K562 (cell line): ENCODE measurements at places on chromosomes 6 and 20.

GRCh38 chr6:160978141-160978901 lies 13.2 kb upstream of the MAP3K4 start:
- DNase-seq = no peak

GRCh38 chr6:16305246-16305725 lies 66.9 kb downstream of the GMPR start:
- DNase-seq = no peak

- DNase-seq = peak; percentile 68
Observed at GRCh38 chr6:658244-658643, 1.3 kb upstream of the HUS1B start.

- DNase-seq = peak; percentile 65
Observed at GRCh38 chr20:1185316-1185741, 548 bp upstream of the TMEM74B start.

GRCh38 chr6:149260214-149260874 lies 57.2 kb upstream of the TAB2 start:
- DNase-seq = no peak

GRCh38 chr6:129872586-129872985 lies 11.5 kb upstream of the TMEM244 start:
- DNase-seq = no peak

GRCh38 chr20:31962761-31963160 lies 5.2 kb upstream of the XKR7 start:
- no peak for DNase-seq

- no peak for DNase-seq
Observed at GRCh38 chr20:35941620-35942019, 12.7 kb downstream of the SCAND1 start.

DNA sequence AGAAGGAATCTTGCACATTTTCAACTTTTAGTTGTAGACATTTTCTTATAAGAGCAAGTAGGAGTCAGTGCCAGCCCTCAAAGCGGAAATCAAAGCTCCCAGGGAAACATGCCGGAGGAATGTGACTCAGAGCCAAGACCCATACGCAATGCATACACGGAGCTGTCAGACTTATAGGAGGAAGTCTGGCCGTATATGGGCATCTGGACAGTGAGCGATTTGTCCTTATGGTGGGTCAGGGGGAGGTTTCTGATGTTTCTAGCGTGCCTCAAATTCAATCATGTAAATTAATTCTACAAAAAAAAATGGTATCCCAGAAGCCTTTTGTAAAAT lies 3.6 kb upstream of the CCN2 start:
- peak; percentile 2 for DNase-seq

DNA sequence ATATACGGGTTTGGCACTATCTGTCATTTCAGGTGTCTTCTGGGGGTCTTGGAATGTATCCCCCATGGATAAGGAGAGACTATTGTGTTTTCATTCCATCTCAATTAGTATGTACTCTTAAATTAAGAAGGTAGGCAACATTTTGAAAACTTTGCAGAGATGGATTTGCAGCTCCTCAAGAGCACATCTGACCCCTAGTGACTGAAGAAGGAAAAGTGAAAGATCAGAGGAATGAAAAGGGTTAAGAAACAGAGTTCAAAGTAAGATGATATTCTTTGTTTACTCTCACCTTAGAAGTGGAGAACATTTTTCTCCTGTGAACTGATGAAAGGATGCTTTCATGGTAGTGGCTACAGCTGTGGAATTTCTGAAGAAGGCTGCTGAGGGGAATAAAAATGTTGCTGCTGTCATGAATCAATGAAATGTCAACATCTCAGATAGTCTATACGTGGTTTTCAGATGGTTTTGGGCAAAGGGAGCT lies 41.5 kb downstream of the SH3BGRL2 start:
- no peak for DNase-seq

DNA sequence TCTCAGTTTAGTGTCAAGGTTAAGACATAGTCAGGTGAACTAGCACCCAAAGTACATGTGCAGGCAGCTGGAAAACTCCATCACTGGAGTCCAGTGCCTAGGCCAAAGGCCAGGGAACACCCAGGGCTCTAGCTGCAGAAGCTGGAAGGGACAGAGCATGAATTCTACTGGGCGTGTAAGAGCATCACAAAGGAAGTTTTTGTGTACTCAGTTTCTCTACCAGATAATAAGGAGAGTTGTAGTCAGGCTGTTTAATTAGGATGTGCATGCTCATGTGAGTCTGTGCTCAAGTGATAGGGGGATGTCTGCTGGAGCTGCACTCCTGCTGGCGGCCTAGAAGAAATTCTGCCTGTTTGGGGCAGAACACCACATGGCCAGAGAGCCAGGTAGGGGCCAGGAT lies 8.1 kb downstream of the L3MBTL1 start:
- DNase-seq = peak; percentile 64

DNA sequence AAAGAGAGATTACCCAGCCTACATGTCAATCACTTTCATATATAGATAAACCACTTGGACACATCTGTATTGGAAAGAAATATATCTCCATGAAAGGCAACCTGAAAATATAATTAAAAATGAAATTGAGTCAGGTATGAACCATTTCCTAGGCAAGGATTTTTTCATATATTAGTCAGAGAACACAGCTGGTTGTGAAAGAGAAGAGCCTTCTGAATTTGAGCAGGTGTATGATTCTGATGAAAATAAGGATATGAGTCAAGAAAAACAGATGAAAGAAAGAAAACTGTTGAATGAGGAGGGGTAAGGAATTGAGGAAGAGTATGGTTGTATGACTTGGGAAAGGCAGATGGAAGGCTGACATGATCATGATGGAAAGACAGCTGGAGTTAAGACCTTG lies 441.1 kb downstream of the HAO1 start:
- DNase-seq = no peak

- peak; percentile 27 for DNase-seq
Observed at GRCh38 chr6:50062051-50062450, 12.3 kb upstream of the DEFB112 start.

- DNase-seq = no peak
Observed at GRCh38 chr20:25006431-25007167, 14.0 kb upstream of the APMAP start.

- DNase-seq = peak; percentile 65
Observed at GRCh38 chr6:159842035-159842434, 42.0 kb downstream of the PNLDC1 start.

DNA sequence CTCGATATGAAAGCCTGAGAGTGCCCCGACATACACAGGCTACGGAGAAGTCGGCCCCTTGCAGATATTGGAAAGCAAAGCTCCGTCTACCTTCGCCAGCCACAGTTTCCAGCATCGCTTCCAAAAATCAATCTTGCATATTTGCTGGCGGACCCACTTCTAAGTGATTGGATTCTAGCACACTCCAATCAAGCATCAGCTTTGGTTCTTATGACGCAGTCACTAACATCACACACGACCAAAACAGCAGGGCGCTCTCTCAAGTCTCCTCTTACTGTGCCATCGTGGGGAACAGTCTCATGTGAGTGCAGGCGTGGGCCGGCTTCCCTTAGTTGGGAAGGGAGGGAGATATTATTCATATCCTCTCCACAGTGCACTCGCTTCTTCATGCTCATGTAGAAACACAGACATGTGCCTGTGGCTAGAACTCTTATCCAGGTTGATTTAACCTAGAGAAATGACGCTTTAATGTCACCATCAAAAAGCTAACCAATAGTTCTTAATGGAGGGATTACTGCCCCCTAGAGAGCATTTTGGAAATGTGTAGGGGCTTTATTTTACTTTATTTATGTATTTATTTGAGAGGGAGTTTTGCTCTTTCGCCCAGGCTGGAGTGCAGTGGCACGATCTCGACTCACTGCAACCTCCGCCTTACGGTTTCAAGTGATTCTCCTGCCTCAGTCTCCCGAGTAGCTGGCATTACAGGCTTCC lies 229.8 kb downstream of the SOD2 start:
- no peak for DNase-seq

GRCh38 chr6:8705435-8706020 lies 270.2 kb upstream of the SLC35B3 start:
- DNase-seq = no peak

GRCh38 chr6:89987140-89987539 lies 92.9 kb downstream of the GJA10 start:
- DNase-seq = no peak

DNA sequence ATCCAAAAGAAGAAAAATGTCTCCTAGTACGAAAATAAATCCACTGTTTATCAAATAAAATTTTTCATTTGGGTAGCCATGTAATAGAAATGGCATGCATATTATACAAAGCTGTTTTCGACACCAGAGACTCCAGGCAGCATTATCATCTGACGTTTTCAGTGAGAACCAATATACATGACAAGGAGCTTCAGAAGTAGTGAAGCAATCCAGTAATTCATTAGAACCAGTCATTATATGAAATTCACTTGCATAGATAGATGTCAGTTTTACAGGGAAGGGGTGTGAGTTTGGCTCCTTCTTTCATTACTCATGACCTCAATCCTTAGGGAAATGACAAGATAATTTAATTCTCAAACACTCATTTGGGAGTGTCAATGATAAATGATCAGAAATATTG lies 14.7 kb downstream of the HTR1B start:
- no peak for DNase-seq

- DNase-seq = no peak
Observed at GRCh38 chr20:63542696-63543095, 4.9 kb downstream of the SRMS start.

DNA sequence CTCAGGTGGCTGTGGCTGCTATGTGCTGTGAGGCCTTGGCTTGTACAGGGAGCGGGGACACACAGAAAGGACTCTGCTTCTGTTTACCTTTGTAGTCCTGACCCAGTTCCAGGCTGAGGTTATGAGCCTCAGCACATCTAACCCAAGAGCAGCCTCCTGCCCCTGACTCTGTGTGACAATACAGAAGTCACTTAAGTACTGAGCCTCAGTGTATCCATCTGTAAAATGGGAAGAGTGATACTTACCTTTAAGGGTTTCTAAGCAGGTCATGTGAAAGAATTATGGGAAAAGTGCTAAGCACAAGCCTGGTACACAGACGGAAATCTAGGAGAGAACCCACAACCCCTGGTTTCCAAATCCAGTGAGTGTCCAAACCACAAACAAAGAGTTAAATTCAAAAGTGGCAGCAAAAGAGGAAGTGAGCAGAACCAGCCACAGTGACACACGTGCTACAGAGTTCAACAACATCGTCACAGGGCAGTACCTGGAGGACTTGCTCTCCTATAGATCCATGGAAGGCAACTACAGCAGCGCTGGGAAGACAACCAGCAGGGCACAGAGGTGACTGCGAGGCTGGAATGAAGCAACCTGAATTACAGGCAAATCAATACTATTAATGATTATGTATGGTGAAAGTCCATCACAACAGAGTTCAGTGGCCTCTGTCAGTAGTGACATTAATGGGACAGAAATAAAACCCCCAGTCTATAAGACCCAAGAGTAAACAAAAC lies 12.5 kb downstream of the TRIM26 start:
- DNase-seq = no peak

GRCh38 chr20:63343460-63344445 lies 17.4 kb downstream of the CHRNA4 start:
- DNase-seq = no peak

DNA sequence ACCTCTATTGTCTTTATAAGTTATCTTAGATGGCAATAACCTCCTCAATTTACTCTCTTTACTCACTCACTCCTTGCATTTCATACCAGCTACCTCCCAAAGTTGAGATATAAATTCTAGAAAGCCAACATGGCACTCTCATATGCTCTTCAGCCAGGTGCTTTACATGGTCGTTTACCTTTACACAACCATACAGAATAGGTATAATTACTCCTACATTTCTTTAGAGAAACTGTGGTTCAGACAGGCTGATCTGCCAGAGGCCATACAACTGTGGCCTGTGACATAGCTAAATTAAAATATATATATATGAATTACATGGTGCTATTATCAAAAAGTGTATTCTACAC lies 45.7 kb downstream of the HBS1L start:
- DNase-seq = no peak

GRCh38 chr6:15622045-15622740 lies 40.6 kb downstream of the DTNBP1 start:
- peak; percentile 15 for DNase-seq

GRCh38 chr6:31465185-31465536 lies 32.8 kb upstream of the MICB start:
- no peak for DNase-seq

- DNase-seq = no peak
Observed at GRCh38 chr20:54981175-54981574, 505.8 kb downstream of the DOK5 start.

DNA sequence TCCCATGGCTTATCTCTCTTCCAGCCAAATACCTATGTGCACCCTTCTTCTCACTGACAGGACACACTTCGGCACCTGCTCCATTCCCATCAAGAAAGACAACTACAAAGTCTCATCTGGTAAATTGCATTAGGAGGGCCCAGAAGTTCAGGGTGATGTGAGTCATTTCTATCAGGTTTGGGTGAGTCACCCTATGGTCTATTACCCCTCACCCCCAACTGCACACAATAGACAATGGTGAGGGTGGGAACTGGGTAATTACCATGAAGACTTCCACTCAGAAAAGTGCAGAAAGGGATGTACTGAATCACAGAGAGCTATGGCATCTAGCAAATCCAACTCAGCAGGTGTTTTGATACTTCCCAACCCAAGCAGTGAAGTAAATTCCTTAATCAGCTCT lies 54.8 kb downstream of the OPN5 start:
- DNase-seq = no peak

DNA sequence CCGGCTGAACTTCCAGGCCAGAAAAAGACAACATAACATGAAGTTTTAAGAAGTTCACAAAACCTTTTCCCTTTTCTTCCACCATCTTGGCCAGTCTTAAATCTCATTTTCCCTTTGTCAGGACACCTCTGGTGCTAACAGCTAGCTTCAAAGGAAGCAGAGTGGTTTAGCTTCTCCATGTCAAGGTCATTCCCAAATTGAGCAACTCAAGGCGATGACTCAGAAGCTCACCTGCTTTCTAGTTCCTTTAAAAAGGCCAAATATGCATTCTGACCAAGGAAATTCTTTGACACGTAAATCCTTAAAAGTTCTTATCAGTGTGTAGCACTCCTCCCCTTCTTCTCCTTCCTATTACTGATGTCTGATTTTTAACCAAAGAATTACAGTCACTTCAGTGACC lies 69.6 kb upstream of the VGLL2 start:
- DNase-seq = no peak

DNA sequence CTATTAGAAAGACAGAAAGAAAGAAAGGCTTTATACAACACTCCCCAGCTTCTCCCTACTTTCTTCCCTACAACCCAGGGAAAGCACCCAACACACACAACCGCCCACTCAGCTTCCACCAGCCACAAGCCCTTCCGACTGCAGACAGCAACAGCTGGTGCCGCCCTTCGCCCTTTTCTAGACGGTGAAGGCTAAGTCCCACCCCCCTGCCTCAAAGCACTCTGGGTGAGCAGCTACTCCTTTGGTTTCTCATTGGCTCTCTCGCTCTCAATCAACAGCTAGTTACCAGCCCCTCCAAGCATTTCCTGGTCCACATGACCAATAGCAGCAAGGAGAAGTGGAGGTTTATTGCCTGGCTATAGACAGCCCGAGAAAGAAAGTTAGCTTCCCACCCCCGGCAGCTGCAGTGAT lies 230.1 kb upstream of the MOCS1 start:
- DNase-seq = peak; percentile 92
